ENCODE measurements at places on chromosomes 16 and 17.

- no peak for DNase-seq
Observed at GRCh38 chr17:47727704-47728036, 5.4 kb upstream of the TBX21 start.

GRCh38 chr17:8421571-8421970 lies 14.1 kb upstream of the NDEL1 start:
- DNase-seq, result no peak

GRCh38 chr16:9372934-9373890 lies 281.8 kb downstream of the HAPSTR1 start:
- no peak for DNase-seq

- DNase-seq, result no peak
Observed at GRCh38 chr16:29009050-29009837, 24.4 kb downstream of the LAT start.

DNA sequence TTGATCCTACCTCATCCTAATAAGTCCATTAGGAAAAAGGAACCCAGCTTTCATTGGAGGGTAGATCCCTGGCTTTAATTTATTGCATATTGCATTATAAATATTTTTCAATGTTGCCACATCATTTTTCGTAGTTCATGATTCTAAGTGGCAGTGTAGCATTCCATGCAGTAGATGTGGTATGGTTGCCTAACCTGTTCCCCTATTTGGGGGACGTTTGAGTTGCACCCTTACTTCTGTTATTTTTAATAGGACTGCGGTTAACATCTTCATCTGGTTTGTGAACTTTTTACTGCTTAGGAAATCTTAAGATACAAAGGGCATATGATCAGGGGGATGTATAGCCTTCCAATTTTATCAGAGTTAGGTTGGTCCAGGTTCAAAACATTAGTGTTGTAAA lies 5.4 kb downstream of the SCPEP1 start:
- DNase-seq, result no peak

GRCh38 chr17:58313815-58314705 lies 14.5 kb downstream of the TSPOAP1 start:
- DNase-seq, result no peak

GRCh38 chr16:77723108-77723514 lies 797 bp downstream of the NUDT7 start:
- no peak for DNase-seq

GRCh38 chr16:30741461-30741914 lies 6.7 kb upstream of the PHKG2 start:
- DNase-seq, result no peak

DNA sequence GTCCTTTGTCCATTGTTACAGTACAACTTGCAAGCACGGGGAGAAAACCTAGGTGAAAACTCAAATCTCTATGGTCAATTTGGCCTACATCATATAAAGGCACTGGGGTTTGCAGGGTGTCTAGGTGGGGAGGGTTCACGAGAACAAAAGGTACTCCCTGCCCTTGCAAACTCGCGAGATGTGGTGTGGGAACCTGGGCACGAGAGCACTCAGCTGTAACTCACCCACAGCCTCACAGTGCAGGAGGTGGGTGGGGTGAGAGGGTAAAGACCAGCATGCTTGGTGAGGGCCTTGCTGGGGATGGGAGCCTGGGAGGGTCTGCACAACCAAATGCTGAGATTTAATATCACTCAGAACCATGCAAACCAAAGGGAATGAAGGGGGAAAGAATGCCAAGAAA lies 18.4 kb upstream of the ZNF594 start:
- DNase-seq, result no peak

GRCh38 chr16:77191259-77191969 lies 424 bp downstream of the MON1B start:
- DNase-seq, result no peak

GRCh38 chr16:81821436-81822128 lies 42.5 kb downstream of the PLCG2 start:
- no peak for DNase-seq

DNA sequence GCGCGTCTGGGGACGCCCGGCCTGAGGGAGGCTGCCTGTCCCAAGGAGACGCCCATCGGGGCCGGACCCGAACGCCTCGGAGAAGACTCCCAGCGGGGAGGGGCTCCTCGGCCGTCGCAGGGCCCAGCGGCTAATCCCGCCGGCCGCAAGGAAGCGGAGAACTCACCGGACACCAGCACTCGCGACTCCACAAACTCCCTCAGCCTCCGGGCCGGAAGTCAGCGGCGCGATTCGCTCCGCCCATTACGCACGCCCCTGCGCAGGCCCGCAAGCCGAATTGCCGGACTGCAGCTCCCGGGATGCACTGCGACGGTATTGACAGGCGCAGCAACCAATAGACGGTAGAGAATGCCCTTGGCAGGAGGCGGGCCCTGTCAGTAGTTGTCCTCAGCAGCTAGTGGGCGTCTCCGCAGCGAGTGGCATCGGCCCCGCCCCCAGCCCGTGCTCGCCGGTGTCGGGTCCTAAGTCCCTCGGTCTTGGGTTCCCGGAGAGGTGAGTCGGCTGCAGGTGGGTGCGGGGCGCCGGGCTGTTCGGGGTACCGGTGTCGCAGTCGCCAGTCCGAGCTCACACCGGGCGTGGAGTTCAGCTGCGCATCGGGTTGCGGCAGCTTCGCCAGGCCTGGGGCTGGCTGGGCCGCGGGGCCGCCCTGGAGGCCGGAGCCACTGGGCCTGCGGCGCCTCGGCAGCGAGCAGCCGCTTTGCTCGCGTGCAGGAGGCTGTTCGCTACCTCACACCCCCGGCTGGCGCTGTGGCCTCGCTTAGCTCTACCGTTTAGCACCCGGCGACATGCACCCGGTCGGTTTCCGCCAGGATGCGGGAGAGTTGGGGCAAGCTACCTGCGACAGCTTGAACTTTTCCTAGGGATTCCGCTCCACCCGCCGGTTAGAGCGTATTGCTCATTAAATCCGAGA lies at the start of the genes ZNF174 and ZSCAN32:
ZNF174 (plus strand) TSS at position 437 of the 910 bp plus-strand sequence. CDS start 790 bp downstream, outside the sequence.
ZSCAN32 (minus strand) TSS at position 226 of the 910 bp plus-strand sequence. CDS start 3,447 bp downstream, outside the sequence.
- DNase-seq, result peak; percentile 95

- DNase-seq, result no peak
Observed at GRCh38 chr16:50372611-50373344, 4.0 kb upstream of the BRD7 start.

GRCh38 chr17:66317629-66318028 lies 15.2 kb downstream of the PRKCA start:
- DNase-seq, result no peak

GRCh38 chr17:27598337-27599050 lies 32.5 kb upstream of the LGALS9 start:
- no peak for DNase-seq

DNA sequence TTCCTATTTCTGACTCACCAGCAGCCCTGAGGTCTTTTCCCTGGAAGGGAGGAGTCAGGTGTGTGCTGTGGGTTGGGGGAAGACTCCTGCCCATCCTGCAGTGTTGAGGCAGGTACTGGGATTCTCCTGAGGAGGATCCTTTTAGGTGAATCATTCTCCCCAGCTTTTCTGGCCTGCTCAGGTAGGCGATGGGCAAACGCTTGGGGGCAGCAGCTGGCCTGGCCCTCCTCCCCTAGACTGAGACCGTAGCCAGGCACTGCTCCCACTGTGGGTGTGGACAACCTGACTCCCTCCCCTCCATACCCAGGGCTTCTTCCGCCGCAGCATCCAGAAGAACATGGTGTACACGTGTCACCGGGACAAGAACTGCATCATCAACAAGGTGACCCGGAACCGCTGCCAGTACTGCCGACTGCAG lies 15.1 kb downstream of the GJD3 start:
- no peak for DNase-seq

DNA sequence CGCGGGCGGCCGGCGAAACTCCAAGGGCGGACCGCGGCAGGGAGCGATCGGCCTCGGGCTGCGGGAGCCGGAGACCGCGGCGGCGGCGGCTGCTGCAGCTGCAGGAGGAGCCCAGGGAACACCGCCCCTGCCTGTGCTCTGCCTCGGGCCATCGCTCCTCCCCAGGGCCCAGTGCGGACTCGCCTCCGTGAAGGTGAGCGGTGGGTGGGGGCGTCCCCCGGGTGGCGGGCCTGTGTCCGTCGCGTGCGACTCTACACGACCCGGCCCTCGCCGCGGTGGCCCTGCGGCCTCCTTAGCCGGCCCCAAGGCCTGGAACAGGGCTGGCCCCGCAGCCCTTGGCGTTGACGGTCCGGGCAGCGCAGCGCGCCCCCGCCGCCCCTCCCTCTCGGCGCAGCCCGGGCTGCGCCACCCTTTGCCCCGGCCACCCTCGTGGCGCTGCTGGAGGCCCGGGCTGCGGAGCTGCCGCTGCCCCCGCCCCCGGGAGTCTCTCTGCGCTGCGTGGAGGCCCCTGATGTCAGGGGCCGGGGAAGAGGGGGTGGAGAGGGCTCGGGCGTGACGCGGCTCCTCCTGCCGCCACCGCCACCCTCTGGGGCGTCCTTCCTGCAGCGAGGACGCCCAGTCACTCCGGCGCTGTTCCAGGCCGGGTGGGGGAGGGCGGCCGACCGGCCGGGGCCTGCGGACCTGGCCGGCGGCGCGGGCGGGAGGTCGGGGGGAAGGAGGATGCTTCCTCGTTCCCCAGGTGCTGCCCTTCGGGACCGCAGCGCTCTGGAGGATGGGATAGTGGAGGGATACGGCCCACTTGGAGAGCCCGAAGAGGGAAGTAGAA lies 485 bp downstream of the DYNLL2 start:
- DNase-seq, result no peak

GRCh38 chr17:64129515-64129764 lies 504 bp downstream of the ERN1 start:
- DNase-seq, result no peak

DNA sequence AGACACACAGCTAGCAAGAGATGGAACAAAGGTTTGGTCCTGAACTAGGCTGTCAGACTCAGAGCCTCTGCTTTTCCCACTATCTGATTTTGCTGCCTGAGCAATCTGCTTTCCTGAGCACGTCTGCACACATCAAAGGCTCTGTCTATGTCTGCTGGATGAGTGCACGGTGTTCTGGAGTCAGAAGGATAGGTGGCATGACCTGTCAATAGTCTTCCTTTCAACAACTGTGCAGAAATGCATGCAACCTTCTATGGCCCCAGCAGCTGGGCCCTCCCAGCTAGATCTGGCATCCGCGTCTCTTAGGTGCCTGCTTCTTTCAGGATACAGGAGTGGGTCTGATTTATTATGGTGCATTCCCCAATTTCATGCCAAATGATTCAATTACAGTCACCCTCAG lies 138.3 kb downstream of the UTP18 start:
- no peak for DNase-seq

DNA sequence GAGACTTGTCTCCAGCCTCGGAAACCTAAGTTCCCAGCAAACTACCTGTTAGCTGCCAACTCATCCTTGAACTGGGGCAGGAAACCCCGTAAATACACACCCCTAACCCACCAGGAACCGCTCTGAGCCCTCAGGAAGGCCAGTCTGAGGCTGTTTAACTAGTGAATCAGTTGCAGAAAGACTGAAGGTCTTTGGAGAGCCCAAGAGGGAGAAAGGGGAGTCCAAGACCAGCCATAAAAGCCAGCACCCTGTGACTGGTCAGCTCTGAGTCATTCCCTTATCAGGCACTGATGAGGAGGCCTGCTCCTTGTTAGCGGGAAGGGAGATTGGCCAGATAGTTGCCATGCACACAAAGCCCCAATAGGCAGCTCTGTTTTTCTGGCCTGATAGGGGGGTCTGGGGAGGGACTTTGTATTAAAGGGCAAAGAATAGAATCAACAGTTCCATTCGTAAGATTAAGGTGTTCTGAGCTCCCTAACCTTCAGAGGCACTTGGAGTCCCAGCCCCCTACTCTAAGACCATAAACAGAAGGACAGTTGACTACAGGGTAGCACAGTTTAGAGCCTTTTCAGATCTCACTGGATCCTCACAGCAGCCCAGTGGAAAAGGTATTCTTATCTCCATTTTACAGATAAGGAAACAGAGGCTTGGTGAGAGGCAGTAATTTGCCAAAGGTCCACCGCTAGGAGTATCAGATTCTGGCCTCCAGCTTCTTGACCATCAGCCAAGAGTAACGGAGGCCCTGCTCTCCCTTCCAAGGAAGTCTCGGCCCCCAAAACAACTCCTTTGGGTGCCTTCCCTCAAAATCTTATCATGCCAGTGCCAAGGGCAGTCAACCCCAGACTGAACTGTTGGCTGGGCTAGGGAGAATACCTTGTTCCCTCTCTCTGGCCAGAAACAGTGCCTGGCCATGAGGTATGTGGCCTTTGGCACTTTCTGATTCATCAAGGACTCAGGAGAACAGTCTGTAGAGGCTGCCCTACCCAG lies 2.2 kb upstream of the KRT19 start:
- no peak for DNase-seq

GRCh38 chr17:60524463-60525327 lies 1.3 kb downstream of the APPBP2 start:
- DNase-seq, result no peak

DNA sequence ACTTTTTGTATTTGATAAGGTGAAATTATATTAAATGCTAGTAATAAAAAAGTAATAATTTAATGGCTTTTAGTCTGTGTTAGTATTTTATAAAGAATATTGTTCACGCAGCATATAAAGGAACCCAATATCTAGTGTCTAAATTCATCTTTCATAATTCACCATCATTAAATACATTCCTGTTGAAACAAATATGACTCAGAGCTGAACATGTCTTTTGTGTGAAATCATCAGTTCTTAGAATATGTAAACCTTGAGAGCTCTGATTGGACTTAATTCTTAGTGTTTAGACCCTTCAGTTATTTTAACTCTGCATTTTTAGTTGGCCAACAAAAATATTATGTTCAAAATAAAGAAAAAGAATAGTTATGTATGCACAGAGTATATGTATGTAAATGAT lies 71.8 kb downstream of the ABHD15 start:
- no peak for DNase-seq

DNA sequence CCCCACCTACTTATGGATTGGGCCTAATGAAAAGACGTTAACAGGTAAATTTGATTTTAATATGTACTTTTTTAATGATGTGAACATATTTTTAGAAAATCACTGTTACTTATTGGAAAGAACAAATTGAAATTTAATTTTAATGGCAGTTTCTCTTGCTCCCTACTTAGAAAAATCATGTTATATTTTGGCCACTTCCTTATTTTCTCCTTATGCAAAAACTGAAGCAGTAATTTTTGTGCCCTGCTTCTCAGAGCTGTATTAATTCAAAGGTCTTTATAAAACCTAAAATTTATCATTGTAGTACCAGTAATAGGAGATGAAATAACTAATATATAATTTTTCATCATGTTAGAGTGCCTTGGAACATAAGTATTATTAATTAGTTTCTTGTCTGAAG lies 2.8 kb downstream of the ZPBP2 start:
- DNase-seq, result no peak

GRCh38 chr17:29566473-29567303 lies at the start of gene ABHD15:
Gene ABHD15 (minus strand): TSS chr17:29567037. CDS start chr17:29566966, 71 bp downstream.
- no peak for DNase-seq

DNA sequence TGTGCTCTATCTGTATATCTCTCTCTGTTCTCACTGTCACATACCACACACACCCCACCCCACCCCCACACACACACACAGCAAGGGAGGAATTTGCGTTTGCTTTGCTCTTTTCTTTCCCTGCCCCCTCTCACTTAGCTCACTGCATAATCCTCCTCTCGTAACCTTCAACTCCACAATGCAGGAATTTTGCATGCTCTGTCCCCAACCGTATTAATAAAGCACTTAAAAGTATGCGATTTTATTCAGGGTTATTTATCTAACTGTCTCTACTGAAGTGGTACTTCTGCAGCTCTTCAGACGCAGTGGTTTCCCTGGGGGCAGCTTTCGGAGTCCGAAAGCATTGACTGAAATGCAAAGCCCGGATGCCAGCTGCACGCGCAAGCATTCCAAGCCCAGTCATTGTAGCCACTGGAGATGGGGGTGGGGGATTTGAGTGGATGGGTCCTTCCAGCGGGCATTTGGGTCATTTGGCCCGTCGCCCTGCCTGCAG lies 105.4 kb upstream of the RBFOX1 start:
- DNase-seq, result no peak
